Kidney capillary endothelial cell (primary cell): ENCODE measurements at places on chromosomes 12 and 14.
A peak's percentile ranks its signal among the peaks of the same experiment; 100 is the strongest.

- no peak for DNase-seq
Observed at GRCh38 chr12:31353750-31354708, 28.1 kb upstream of the SINHCAF start.

DNA sequence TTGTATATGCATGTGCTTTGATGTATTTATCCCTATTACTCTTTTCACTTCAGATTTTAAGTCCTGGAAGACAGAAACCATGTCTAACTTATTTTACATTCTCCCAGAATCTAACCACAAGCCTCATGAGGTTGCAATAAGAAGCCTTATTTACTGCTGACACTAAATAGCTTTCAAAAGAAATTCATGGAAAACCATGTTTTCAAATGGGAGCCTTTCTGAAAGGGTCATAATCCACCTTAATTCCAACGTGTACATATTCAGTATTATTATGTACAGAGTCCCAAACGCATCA lies 34.4 kb downstream of the CORO1C start:
- no peak for DNase-seq

GRCh38 chr12:28933864-28934527 lies 215.1 kb upstream of the FAR2 start:
- DNase-seq: no peak

DNA sequence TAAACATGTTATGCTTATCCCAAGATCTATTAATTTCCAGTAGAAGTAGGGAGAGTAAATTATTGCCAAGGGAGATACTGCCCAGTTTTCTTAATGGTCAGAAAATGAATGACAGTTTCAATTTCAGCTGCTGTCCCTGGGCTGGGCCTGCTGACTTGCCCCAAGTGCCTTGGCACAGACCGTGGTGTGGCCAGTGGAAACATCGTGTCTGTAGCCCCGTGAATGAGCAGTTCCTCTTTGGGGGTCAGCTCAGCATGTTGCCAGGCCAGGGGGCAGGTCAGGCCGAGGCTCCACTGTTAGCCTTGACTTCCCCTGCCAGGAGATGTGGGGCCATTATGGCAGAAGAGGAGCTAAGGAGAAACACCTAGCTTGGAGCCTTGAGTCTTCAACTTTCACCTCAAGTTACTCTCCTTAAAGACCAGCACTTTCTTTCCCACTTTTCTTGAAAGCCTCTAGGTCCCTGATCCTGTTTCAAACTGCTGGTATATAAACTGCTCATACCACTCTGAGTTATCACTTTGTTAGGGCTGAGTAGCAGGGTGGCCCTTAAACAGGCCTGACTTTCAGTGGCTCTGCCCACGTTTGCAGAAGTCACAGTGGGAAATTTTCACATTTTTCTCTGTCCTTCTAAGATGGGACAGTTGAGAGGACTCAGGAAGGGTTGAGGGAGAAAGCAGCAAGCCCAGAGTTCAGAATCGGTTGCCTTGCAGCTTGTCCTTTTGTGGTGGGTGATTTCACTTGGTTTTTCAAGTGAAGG lies 73.2 kb downstream of the SUSD6 start:
- DNase-seq: no peak

DNA sequence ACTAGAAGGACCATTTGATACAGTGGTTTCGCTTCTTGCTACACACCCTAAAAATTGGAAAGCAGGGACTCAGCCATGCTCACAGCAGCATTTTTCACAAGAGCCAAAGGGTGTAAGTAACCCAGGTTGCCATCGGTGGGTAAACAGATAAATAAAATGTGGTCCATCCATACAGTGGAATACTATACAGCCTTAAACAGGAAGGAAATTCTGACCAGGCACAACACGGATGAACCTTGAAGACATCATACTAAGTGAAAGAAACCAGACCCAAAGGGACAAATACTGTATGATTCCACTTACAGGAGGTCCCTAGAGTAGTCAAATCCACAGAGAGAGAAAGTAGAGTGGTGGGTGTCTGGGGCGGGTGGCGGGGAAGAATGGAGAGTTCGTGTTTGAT lies 220.9 kb downstream of the PHETA1 start:
- DNase-seq: no peak

- no peak for DNase-seq
Observed at GRCh38 chr14:38339696-38340095, 83.8 kb upstream of the CLEC14A start.

- no peak for DNase-seq
Observed at GRCh38 chr12:89733579-89734201, 25.1 kb upstream of the ATP2B1 start.

- DNase-seq: no peak
Observed at GRCh38 chr14:80117876-80118275, 93.4 kb downstream of the DIO2 start.

- peak; percentile 93 for DNase-seq
Observed at GRCh38 chr12:105741786-105742566, 396.8 kb downstream of the NUAK1 start.

DNA sequence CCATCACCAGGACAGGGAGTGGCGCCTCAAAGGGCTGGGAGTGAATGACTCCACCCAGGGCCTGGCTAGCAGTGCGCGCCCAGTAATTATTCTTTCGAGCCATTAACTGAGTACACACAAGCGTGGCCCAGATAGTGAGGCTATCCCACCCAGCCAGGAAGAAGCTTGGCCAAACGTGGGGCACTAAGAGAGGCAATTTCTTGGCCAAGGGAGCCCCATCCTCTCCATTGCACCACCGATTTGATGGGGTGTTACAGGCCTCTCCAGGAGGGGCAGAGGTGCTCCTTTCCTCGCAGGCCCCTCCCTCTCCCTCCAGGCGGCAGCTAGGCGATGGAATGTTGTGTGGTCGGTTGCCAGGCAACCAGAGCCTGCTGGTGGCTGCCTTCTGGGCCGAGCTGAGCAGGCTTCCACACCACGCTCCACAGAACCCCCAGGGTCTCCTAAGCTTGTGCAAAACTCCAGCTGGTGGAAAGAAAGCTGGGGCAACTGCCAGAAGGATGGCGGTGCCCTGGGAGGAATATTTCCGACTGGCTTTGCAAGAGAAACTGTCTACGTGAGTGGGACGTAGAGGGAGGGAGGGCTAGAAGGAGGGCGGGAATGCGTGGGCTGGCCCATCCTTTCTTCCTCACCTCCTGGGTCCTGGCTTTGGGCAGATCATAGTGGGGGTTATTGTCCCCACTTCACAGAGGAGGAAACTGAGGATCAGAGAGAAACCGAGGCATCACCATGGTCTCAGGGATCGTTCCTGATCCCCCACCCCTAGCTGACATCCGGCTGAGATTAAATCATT lies at the start of gene CFAP73:
CFAP73 (plus strand) TSS at position 364 of the 790 bp plus-strand sequence; CDS start at position 498, 134 bp downstream.
- peak; percentile 33 for DNase-seq

DNA sequence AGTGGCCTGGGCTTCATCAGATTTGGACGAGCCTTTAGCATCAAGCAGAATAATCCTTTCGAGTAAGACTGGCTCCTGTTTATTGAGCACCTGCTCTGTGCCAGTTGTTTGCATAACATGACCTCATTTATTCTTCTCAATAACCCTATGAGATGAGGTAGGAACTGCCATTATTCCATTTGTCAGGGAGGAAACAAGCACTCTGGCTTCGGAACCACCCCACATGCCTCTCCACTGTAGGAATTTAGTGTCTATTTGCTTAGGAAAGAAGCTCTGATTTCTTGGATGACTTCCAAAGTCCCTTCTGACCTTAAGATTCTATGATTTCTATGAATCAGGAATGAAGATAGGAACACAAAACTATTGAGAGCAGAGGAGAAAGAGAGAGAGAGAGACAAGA lies 11.0 kb downstream of the SAMD4A start:
- DNase-seq: no peak

DNA sequence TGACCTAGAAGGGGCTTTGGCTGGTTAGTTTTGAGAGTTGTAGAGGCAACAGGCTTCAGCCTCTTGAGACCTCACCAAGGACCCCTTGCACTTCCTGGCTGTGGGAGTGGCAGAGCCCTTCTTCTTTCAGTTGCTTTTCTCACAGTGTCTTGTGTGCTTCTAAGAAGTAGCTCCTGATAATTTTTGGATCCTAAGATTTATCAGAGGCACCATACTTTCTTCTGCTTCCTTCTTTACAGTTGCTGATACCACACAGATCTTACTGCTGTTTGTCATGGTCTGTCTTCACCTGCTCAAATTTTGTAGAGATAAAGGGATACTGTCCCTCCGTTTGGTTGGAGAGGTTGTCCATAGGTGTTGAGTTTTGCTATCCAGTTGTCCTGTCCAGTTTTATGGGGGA lies 33.8 kb downstream of the VRK1 start:
- no peak for DNase-seq

DNA sequence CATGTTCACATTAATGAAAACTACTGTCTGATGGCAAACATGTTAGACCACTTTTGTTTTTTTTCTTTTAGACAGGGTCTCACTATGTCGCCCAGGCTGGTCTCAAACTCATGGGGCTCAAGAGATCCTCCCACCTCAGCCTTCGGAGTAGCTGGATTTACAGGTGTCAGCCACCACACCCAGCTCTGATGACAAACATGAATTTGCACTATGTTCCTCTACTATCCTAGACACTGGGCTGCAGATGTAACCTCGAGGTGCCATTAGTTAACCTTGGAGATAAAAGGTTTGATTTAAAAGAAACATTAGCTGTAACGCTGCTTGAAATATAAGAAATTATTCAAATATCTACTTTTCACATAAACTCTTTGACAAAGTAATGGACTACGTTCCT lies 8.1 kb downstream of the VPS37B start:
- no peak for DNase-seq

GRCh38 chr12:80313209-80313608 lies 130.8 kb upstream of the PTPRQ start:
- no peak for DNase-seq

- DNase-seq: no peak
Observed at GRCh38 chr14:103086771-103087342, 2.8 kb downstream of the LBHD2 start.

- DNase-seq: no peak
Observed at GRCh38 chr12:104182621-104183378, 32.8 kb upstream of the TXNRD1 start.

DNA sequence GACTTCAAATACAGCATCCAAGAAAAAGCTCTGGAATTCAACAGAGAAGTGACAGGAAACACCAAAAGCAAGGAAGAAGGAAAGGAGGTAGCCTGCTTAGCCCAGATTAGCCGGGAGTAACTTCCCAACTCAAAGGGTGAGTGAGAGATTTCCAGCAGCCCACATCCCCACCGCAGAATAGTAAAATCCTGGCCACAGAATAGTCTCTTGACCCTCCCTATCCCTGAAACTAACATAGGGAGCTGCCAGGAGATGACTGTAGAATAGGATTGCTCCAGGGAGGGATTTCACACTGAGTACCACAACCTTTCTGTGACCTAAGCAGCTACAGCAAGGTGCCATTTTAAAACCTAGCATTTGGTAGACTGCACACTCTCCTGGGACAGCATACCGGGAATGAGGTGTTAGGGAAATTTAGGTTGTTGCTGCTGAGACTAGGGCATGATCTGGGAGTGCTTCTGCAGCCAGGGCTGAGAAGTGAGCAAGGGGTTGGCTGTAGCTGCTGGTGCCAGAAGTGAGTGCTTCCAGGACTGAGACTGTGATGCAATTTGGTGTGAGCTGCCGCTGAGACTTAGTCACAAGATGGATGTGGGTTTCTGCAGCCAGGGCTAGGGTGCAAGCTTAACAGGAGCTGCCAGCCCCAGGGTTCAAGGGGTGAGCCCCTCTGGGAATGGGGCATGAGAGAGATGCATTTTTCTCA lies 66.0 kb downstream of the TMTC3 start:
- no peak for DNase-seq

DNA sequence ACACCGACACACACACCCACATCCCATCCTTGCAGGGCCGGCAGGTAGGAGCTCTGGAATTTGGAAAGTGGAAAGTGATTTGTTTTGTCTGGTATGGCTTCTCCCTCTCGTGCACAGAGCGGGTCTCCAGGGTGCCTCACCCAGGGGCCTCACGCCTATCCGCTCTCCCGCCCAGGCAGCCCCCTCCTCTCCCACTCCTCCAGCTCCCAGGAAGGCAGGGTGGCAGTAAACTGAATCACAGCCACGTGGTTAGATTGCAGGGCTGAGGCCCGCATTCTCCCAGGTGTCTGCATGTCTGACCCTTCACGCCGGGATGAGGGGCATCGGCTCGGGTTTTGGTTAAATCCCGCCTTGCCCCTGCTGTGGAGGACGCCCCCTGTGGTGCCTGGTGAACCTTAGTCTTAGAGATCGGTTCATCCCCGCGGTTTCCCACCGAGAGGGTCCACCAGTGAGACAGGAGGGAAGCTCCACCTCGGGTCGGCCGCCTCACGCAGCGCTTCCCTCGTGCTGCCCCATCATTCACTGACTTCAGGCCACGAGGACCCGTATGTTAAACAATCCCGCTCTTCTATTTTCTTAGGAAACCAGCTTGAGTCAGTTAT lies 64.4 kb downstream of the ADGRD1 start:
- DNase-seq: no peak

DNA sequence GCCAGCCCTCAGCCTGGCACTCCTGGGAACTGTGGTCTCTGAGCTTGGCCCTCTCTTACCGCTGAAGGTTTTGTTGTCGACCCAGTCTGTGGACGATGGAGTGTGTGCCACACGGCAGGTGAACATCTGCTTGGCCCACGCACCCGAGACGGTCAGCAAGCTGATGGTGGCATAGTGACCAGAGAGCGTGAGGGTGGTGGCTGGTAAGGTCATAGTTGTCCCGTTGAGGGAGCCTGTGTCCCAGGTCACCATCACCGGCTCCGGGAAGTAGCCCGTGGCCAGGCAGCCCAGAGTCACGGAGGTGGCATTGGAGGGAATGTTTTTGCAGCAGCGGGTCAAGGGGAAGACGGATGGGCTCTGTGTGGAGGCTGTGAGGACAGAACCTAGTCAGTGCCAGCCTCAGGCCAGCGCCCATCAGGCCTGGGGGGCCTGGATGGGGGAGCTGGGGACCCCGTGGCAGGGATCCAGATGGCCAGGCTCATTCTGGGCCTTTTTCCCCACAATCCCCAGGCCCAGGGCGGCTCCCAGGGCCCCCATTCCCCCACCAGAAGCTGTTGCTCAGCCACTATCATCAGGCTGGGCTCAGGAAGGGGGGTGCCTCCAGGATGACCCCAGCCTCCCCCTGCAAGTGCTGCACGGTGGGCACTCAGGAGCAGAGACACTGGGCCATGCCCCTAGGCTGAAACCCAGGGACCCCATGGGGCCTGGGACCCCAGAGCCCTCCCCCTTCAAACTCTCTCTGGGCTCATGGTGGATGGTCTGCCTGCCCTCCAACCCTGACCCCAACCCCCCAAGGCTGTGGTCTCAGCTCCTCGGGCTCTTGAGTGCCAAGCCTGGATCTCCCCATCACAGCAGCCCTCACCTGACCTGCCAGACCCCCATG lies 75.2 kb downstream of the TMEM121 start:
- no peak for DNase-seq

DNA sequence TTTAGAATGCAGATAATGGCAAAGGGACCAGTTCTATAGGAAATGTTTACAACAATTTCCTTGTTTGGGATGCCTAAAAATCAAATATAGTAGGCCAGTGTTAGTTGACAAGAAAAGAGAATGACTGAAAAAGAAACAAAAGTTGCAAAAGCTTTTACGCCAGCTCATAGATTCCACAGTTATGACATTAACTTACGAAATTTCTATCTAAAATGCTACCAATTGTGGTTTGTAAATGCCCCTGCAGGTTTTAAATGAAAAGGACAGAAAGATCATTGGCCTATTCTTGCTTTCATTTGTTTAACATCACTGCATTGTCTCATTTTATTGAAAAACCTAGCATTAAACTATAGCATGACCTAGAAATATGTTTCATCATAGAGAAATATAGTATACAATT lies 345.8 kb downstream of the CCDC91 start:
- no peak for DNase-seq
